ENCODE measurements at places on chromosomes 13 and 19.

- no peak for DNase-seq
Measured at GRCh38 chr13:111790621-111791020, 276.3 kb upstream of the SOX1 start.

DNA sequence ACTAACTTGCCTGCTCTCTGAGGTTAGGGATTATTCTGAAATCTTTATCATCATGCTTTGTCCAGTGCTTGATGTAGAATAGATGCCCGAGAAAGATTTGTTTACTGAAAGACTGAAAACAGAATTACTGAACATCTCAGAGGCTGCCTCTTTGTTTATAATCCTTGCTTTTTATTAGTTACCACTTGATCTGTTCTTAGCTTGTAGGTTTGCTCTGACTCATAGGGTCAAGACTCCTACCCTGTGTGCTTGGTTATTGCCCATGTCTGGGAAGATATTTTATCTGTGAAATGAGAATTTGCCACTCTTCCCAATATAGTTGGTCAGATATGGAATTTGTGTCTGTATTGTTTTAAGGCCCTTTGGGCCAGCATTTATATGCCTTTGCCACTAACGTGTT is 675.3 kb downstream of the DIAPH3 start:
- DNase-seq, result no peak

- no peak for DNase-seq
Measured at GRCh38 chr13:106596275-106596937, 28.5 kb upstream of the ARGLU1 start.

GRCh38 chr19:33804021-33804799 is 7.5 kb downstream of the KCTD15 start:
- no peak for DNase-seq

DNA sequence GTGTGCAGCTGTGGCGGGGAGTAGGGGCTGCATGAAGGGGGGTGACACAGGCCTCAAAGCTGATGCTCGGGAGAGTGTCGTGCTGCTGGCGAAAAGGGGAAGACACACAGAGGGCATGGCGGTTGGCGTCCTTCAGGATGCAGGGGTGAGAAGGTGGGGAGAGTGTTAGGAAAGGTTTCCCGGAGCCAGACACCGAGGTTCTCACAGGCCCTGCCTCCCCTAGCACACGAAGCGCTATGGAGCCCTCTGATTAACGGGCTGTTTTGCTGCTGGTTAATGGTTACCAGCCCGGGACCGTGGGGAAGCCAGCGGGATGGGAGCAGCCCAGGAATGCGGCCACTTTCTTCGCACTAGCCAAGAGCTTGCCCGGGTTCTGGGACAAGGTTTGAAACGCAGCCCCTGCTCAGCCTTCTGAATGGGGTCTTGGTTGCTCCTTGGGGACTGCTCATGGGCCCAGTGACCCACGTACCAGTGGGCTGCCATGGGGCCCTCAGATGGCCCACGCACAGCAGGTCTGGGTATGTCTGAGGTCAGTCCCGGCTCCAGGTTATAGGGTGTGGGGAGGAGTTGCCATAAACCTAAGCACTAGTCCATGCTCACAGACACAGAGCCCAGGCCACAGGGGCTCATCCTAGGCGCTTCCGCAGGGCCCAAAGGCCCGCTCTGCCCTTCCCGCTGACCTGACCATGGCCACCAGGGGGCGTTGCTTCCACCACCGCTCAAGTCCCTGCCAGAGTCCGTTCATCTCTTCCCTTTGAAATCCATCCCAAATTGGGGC is 31.3 kb upstream of the ISYNA1 start:
- DNase-seq, result peak; percentile 51

DNA sequence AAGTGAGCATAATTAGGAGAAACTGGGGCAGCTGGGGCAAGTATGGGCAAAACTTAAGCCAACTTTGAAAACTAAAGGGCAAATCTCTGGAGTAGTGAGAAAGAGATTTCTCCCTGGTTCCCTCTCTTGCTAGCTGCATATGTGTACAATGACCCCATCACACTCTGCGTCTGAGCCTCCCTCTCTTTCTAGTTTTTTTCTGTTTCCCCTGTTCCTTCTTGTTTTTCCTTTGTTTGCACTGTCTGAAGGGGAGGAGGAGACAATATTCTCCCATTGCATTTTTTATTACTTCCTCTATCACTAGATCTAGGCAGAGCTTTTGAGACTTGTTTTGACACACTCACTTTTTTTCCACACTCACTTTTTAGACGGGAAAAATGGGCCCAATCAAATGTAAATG is 11.2 kb upstream of the CLDN10 start:
- no peak for DNase-seq

GRCh38 chr19:29576046-29576606 is 30.0 kb upstream of the POP4 start:
- DNase-seq, result no peak

DNA sequence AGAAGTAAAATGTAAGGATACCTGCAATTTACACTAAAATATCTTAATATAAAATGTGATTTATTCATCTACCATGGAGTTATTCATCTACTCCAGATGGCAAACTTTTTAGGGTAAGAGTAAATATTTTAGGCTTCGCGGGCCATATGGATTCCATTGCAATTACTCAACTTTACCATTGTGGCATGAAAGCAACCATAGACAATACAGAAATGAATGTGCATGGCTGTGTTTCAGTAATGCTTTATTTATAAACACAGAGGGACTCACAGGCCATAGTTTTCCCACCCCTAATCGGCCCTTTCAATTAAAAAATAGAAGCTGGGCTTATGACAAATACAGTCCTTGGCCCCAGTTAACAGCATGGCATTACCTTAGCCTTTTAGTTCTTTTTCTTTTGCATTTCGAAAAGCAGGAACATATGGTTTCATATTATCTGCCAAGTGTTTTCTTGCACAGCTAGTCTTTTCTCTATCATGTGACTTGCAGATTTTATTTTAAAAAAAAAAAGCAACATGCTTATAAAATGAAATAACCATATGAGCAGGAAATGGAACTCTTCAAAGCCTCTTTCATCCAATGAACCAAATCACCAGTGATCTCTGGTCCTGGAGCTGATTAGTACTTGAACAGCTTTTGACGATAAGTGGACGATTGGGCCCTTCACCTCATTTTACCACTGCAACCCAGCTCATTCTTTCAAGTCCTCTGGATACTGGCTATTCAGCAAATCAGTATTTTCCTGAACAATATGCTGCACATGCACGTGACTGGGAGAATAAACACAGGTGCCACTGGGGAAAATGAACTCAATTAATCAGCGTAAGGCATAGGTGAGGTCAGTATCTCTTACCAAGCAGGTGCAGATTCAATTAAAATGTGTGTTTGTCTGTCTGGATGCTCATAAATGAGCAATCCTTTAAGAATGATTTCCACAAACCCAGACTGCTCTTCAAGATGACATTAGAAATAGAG is 63.9 kb downstream of the LHFPL6 start:
- DNase-seq, result no peak

- DNase-seq, result no peak
Measured at GRCh38 chr13:86608701-86609100, 809.5 kb upstream of the SLITRK6 start.

DNA sequence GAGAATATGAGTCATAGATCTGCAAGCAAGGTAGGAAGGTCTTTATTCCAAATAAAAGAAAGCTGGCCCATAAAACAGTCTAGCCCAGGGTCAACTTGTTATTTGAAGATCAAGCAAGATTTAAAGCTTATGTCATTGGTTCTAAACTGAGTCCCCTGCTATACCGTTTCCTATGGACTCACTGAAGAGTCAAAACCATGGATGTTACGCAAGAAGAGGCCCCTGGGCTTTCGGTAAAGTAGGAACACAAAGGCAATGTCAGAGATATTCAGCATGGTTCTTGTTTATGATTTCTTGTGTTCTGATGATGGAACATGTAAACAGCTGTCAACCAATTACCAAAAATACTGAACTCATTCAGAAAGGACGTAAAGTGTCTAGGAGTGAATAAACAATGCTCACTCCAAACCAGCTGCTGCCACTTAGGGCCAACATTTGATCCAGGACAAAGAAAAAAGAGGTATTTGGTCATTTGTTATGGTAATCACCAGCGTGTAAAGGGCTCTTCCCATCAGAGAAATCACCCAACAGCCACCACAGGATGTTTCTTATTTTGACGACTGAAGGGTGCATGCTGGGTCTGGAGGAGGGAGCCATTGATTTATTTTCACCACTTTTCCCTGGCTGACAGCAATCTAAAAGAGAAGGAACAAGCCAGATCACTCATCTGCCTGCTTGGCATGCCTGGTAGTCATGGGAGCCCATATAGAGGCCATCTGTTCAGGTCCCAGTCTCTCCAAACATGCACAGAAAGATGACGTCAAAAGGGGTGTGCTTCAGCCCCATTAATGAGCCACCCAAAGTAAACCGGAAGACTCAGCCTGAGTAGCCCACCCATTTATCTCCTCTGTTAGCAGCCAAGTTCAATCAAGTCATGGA is 68.3 kb downstream of the FGF14 start:
- no peak for DNase-seq

DNA sequence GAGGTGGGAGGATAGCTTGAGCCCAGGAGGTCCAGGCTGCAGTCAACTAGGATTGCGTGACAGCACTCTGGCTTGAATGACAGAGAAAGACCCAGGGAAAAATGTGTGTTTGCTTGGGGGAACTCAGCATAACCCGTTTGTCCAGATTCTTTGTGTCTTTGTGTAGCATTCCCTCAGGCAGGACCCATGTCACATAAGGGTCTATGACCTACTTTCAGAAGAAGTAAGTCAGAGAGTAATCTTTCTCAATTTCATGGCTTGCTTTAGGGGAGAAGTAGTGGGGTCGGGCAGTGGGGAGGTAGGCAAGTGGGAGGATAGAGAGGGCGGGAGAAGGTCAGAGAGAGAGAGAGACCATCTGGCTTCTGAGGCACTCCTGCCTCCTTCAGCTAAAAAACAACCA is 11.9 kb upstream of the PSPC1 start:
- no peak for DNase-seq

- DNase-seq, result peak; percentile 8
Measured at GRCh38 chr13:41500511-41500910, 43.2 kb downstream of the RGCC start.

- DNase-seq, result no peak
Measured at GRCh38 chr19:13328241-13328640, 178.0 kb downstream of the IER2 start.

- DNase-seq, result no peak
Measured at GRCh38 chr13:47478985-47479384, 522.1 kb downstream of the SUCLA2 start.

DNA sequence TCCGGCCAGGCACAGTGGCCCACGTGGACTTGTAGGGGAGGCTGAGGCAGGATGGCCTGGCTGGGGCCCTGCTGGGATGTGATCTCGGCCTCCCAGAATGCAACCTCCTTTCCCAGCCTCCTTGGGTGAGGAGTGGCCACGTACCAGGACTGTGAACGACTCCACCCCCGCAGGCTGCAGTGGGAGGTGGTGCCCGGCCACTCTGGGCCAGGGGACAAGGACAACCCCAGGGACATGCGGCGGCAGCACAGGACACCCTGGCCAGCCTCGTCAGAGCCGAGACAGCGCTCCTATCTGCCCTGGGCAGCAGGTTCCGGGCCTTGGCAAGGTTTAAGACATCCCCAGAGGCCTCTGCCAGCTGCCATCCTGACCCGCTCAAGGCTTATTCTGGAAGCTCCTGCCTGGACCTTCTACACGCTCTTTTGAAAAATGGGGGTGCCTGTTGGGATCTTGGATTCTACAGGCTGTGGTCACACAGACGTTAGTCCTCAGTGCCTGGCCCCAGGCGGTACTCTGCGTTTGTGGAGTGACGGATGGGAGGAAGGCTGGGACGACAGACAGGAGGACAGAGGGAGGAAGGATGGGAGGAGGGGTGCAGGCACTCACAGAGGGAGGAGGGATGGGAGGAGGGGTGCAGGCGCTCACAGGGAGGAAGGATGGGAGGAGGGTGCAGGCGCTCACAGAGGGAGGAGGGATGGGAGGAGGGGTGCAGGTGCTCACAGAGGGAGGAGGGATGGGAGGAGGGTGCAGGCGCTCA is 19.9 kb upstream of the CACTIN start:
- DNase-seq, result no peak

- DNase-seq, result no peak
Measured at GRCh38 chr13:40486518-40487163, 179.8 kb downstream of the FOXO1 start.

DNA sequence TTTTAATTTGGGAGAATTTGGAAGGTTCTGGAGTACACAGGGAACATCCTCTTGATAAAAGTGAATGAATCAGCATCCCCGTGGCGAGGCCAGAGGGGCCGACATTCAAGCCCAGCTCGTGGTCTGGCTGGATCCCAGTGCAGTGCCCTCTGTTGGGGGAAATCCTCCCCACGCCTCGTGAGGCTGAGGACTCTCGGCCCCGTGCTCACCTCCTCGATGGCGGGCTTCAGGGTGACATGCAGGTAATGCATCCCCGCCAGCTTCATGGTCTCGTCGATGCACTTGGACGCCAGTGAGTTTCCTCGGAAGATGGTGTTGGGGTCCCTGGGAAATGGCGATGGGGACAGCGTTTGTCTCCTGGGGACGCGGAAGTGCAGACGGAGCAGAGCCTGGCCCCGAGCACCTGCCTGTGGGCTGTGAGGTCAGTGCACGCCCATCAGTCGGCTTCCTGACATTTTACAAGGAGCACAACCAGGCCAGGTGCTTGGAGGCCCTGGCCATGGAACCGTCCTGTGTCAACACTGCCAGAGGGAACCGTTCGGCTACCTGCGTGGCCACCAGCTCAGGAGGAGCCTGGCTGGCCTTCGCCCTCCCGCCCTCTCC is 43.3 kb upstream of the C13orf46 start:
- DNase-seq, result no peak

GRCh38 chr13:95243207-95243606 is 58.0 kb downstream of the ABCC4 start:
- no peak for DNase-seq

GRCh38 chr13:107644136-107644535 is 571.2 kb downstream of the LIG4 start:
- DNase-seq, result no peak

- no peak for DNase-seq
Measured at GRCh38 chr13:43864921-43865320, 14.6 kb downstream of the CCDC122 start.

GRCh38 chr19:16060294-16060693 is 16.0 kb upstream of the TPM4 start:
- DNase-seq, result no peak

DNA sequence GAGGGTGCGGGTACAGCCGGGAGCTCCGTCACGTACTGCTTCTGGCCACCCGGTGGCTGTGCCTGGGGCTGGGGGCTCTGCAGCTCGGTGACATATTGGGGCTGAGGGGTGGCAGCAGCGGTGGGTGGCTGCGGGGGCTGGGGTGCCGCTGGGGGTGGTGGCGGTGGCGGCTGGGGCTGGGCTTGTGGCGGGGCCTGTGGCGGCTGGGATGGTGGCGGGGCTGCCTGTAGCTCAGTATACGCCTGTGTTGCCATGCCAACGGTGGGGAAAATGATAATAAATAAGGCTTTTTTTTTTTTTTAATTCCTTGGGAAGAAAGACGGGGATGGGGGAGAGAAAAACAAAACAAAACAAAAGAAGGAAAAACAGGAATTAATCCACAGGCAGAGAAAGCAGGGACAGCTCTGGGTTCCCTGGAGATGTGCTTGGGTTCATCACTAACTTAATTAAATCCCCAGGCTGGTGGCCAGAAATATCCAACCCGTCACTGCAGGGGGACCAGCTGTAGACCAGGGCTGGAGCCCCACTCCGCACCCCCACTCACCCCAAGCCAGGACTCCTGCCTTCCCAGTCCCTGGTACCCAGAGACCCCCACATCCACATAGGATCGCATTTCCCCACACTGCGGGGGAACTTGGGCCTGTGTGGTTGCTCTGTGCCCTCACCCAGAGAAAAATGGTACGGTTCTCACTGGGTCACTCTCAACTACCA is 12.4 kb downstream of the RFX1 start:
- DNase-seq, result no peak
